ENCODE measurements at places on chromosomes 6 and 20.

- no peak for DNase-seq
These were observed 39.5 kb upstream of the HDGFL1 start for GRCh38 chr6:22529866-22530265.

GRCh38 chr6:27426045-27426620 is 37.6 kb downstream of the ZNF391 start:
- DNase-seq, result no peak

GRCh38 chr6:123171341-123172115 is 175.5 kb downstream of the CLVS2 start:
- DNase-seq, result no peak

DNA sequence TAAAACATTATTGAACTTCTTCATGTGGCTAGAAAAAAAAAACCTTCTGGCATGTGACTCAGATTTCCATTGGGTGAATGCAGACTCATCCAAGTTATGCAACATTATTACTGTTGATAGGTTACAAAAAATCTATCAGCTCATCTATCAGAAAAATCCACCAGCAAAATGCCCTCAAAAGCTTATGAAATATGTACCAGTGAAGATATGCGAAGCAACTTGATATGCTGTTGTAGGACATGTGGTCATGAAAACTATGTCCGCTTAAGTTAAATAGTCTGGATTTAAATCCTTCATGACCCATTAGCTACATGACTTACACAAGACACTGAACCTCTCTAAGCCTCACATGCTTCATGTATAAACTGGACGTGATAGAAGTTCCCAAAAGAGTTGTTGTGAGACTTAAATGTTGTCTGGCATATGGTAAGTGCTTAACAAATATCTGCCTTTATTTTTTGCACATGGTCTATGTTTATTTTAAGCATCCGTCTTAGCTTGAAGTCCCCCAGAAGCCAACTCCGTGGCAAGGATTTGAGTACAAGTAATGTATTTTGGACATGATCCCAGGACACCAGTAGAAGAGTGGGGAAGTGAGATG is 12.5 kb upstream of the BFSP1 start:
- no peak for DNase-seq

DNA sequence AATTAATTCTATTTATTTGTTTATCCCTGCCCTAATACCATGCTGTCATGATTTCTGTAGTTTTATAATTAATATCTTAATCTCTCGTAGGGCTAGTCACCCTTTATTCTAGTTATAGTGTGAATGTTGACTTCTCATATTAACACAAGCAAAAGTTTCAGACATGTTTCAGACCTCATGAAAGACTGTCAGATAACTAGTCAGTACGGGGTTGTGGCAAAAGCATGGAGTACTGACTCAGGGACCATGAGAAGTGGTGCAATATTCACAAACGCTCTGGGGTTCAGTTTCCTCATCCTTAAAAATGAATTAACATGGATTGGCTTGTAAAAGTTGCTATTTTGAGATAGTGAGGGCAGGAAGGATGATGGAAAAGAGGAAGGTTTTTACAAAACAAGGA is 148.9 kb downstream of the TMEM200A start:
- DNase-seq, result no peak

DNA sequence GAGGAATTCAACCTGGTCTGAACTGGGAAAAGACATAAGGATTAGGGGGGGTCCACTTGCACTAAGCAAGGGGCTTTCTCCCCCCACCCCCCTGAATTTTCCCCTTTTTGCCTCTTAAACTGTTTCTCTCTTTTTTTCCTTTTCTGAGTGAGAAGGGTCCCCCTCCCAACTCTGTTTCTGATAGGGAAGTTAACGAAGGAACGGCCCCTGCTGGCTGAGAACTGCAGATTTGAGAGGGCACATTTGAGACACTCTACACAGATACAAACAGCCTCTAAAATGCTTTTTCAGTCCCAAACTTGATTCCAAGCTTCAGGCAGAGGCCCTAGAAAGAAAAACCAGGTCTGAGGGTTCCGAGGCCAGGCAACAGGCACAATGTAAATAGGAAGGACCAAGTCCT is 91.7 kb downstream of the JARID2 start:
- DNase-seq, result no peak

Data from HuH-7.5 (cell line).